Adipocyte (in vitro differentiated cells): ENCODE measurements at places on chromosomes 5 and 9.

DNA sequence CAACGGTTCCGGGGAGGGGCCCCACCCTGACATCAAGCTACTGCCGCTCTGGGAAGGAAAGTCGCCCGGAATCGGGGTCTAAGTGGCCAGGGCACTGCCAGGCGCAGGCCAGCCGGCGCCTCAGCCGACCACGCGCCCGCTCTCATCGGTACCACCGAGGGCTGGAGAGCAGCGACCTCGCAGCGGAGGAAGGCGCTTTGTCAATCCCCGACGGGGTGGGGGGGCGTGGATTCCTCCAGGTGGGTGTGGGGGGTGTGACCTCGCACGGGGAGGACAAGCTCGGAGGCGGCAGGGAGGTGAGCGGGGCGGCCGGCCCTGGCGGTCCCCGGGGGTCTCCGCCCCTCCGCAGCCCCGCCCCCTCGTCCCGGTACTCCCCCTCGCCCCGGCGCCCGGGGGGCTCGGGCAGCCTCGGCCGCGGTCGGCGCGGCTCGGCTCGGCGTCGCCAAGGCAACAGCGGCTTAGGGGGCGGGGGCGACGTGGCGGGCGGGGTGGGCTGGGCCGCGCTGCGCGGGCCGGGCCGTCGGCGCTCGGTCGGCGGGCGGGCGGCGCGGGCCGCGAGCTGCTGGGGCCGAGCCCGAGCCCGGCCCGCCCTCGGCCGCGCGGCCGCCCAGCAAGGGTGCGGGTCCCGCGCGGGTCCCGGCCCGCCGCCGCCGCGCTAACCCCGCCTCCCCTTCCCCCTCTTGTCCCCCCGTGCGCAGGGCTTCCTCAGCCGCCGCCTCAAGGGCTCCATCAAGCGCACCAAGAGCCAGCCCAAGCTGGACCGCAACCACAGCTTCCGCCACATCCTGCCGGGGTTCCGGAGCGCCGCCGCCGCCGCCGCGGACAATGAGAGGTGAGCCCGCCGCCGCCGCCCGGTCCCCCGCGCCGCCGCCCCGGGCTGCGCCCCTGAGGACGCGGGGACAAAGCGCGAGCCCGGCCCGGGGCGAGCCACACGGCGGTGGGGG is 47.5 kb downstream of the DAB2IP start:
- peak; percentile 73 for DNase-seq

- DNase-seq = no peak
These were observed 106.1 kb downstream of the SH3TC2 start for GRCh38 chr5:148956477-148957385.

GRCh38 chr9:90925581-90926257 is 124.1 kb downstream of the SYK start:
- DNase-seq = peak; percentile 62

GRCh38 chr5:142472306-142472951 is 147.6 kb upstream of the SPRY4 start:
- peak; percentile 70 for DNase-seq

DNA sequence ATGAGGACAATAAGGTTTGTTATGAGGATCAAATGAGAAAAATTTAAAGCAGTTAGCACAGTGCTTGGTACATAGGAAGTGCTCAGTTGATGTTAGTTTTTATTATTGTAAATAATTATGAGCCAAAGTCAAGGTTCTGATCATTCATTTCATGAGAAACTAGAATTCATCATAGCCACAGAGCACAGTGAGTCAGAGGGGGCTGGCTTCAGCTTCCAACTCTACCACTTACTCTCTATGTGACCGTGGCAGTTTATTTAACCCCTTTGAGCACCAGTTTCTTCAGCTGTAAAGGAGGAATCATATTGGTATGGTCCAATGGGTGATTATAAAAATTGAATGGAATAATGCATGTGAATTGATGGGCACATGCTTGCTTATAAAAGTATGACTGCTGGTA is 39.4 kb downstream of the KLHL3 start:
- DNase-seq = no peak

- peak; percentile 50 for DNase-seq
These were observed 47.9 kb upstream of the BASP1 start for GRCh38 chr5:17169507-17169906.

DNA sequence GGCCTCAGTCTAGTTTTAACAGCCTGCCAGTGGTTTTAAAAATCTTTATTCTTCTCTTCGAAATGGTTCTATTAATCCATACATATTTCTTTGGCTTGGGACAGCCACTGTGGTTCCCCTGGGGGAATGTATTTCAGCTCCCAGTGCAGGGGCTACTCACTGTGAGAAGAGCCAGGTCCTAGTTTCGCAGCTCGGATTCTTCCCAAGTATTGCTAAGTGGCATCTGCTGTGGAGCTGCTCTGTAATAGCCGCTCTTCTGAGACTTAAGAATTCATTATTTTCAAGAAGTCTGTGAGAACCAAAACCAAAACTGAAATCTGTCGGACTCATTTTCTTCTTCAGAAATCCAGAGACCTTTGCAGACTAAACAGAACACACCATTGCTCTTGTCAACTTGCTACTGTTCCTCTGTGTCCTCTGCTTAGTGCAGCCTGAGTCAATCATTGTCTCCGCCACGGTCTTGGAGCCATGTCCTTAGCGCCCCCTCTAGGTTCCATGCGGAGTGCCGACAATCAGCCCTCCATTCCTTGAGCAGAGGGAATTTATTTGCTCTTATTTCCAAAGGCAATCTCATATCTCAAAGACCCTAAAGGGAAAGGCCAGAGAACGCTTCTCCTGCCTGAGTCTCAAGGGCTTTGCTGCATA is 478.2 kb downstream of the SPATA31D1 start:
- DNase-seq = no peak

DNA sequence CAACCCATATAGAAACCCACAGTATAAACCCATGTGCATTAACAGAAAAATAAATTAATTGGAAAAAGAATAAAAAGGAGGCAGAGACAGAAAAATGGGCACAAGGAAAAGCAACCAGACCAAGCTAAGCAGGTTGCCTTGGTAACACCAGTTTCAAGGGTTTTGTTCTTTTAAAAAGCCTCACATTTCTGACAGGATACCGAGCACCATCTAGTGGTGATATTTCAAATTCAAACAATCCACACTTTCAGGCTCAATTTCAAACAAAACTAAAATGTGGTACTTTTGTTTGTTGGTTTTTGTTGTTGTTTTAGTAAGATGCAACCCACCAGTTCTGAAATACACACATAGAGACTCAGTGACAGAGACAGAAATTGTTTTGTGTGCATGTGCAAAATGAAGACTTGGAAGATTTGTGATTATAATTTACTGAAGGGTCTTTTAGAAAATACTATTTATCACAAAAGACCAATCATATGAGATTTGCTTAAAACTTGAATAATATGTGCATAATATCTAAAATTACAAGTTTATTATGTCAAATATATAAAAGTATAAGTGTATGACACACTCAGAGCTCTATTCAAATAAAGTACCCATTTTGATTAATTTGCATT is 318.2 kb downstream of the SLCO4C1 start:
- DNase-seq = peak; percentile 68

- DNase-seq = no peak
These were observed 34.2 kb downstream of the ADAMTS2 start for GRCh38 chr5:179311091-179311470.

DNA sequence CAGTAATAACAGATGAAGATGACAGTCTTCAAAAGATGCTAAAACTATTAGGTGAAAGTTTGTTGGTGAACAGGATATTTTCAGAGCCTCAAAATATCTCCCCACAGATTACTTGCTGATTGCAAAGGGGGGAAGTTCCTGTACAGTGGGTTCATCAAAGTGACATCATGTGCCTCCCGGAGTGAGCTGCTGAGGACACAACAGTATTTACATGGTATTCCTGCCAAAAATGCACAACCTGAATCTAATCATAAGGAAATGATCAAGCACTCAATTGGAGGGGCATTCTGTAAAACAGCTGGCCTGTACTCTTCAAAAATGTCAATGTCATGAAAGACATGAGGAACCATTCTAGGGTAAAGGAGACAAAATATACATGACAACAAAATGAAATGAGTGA is 18.9 kb upstream of the GLIS3 start:
- DNase-seq = peak; percentile 29

DNA sequence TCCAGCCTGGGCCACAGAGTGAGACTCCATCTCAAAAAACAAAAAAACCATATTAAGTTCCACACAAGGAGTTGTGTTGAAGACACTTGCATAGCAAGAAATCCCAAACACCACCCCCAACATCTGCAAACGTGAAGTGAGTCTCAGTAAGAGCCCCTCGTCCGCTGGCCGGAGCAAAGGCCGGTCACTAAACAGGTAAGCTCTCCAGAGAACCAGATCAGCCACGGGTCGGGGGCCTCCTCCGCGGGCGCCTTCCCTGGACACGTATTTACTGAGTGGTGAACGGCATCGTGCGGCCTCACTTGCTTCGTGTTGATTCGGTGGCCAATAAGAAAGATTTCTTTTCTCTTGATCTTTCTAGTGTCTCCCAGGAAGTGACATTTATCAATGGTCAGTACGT is 93.6 kb downstream of the MRPL36 start:
- DNase-seq = no peak

GRCh38 chr5:21615195-21615765 is 1237.9 kb downstream of the CDH12 start:
- DNase-seq = no peak

DNA sequence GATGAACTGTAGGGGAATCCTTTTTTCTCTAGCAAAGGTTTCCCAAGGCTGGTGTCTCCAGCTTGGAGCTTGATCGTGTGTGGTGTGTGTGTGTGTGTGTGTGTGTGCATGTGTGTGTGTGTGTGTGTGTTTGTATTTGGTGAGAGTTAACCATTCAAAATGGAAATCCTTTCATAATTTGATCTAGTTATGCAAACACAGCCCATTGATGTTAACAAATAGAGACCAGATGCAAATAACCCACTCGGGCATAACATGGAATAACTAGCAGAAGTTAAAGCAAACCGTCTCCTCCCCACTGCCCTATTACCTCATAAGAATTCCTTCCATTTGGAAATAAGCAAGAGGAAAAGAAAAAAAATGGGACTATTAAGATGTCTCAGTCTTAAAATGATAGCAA is 24.9 kb upstream of the ZSWIM6 start:
- DNase-seq = peak; percentile 59

GRCh38 chr5:62310426-62311143 is 4.6 kb downstream of the KIF2A start:
- no peak for DNase-seq

DNA sequence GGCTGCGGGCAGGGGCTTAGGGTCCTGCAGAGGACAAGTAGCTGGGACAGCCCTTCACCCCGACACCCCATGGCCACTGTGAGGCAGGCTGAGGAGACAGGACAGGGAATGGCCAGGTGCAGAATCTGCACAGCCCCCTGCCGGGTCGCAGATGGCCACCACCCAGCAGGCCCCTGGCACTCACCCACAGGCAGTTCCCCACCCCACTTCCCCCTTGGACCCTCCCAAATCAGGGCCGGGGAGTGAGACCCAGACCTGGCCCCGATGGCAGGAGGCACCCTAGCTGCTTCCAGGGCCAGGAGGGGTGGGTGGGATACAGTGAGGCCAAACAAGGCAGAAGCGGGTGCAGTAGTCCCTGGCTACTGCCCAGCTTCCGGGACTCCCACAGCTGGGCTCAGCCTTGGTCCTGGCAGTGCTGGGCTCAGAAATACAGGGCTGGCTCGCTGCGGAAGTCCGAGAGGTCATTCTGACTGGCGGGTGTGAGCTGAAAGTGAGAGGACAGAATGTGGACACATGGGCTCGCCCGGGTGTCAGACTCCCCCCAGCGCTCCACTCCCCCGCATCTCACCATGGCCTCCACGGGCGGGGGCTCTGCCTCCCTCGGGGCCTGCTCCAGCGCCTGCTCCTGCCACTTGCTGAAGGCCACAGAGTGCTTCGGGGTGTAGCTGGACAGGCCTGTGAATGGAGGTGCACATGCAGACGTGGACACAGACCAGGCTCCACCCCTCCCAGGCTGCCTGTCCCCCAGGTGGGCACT is 3.4 kb downstream of the SSNA1 start:
- no peak for DNase-seq

- DNase-seq = peak; percentile 65
These were observed 956 bp downstream of the MBLAC2 start for GRCh38 chr5:90473396-90474234.

GRCh38 chr9:121038804-121039203 is 11.3 kb downstream of the C5 start:
- no peak for DNase-seq

GRCh38 chr5:4087110-4087509 is 491.5 kb downstream of the IRX1 start:
- DNase-seq = no peak

DNA sequence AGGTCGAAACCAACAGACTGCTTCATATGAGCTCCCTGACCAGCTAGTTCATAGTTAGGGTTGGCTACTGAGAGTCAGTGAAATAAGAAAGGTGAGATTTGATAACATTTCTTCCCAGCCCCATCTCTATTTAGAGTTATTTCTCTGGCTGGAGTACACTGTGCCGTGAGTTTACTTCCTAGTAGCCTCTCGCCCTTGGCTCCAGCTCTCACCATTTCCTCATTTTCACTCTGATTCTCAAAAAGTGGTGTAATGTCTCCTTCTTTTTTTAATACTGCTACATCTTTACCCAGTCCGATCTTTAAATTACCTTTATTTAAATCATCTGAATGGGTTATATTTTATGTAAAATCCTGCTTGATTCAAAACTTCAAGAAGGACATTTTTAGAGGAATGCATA is 100.4 kb upstream of the FAM174A start:
- DNase-seq = no peak

DNA sequence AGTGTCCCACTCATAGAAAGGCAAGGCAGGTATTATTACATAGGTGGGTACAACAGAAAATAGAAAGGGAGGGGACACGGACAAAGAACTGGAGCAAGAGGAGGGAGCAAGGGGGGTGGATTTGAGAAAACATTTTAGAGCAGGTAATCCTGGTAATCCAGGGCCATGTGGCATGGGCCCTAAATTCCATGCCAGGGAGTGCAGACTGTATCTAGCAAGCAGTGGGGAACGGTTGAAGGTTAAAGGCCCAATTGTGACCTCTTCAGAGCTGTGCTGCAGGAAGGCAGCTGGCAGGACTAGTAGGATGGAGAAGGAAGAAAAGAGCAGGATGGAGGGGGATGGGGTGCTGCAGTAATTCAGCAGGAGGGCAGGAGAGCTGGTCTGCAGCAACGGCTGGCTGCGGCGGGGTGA is 75.2 kb downstream of the PDE6A start:
- no peak for DNase-seq

- DNase-seq = peak; percentile 25
These were observed 27.2 kb downstream of the HSPA4 start for GRCh38 chr5:133079048-133079447.
